ENCODE measurements at places on chromosomes 6 and 20.

- no peak for DNase-seq
These were observed 82.1 kb downstream of the DLL1 start for GRCh38 chr6:170208651-170209353.

DNA sequence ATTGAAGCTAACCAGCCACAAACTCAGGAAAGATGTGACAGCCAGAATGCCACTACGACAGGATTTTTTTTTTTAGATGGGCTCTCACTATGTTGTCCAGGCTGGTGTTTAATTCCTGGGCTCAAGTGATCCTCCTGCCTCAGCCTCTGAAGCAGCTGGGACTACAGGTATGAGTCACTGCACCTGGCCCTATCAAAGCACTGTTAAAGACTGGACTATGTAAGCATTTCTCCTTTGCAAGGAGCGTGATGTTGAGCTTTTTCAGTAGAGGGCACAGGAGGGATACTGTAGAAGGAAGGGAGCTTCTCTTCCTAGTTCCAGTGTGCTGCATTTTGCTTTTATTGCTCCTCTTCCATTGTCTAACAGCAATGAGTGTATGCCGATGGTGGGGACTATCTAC is 35.8 kb downstream of the ZBTB9 start:
- DNase-seq, result no peak

GRCh38 chr6:135163440-135163738 is 17.7 kb upstream of the MYB start:
- no peak for DNase-seq

DNA sequence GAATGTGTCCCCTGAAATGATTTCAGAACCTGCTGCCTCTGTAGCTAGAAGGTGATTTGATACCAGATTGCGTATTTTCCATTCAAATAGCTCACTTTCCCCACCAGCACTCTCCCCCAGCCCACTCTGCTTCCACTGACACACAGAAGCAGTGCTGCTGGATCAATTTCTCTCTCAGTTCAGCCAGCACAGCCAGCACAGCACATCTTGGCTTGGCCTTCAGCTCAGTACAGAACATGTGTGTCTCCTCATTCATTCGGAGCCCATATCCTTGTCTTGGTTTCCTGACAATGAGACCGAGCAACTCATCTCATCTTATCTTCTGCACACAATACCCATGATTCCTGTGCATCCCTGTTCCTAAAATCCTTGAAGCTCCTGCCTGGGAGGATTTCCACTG is 33.8 kb upstream of the CD83 start:
- no peak for DNase-seq

DNA sequence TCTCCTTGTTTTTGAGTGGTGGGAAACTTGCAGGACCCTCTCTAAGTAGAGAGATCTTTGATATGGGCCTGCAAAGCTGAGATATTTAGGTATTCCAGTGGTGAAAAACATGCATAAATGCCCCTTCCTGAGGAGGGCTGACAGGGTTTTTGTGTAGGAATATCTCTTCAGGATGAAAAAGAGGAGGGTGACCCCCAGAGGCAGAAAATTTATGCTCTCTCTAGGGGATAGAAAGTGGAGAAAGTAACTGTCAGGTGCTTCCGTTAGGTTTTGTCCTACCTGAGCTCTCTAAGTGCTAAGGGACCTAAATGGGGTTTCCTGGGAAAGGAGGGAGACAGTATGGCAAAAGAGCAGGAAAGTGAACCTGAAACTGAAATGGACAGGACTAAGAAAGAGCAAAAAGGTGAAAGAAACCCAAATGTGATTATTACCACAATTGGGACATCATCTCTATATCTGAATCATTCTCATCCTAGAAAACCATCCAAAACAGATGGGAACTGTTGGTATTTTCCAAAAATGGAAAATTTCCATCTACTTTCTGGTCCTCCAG is 2.0 kb downstream of the COL19A1 start:
- no peak for DNase-seq

GRCh38 chr6:158999154-158999665 is 792 bp downstream of the RSPH3 start:
- DNase-seq, result no peak

GRCh38 chr20:42255821-42256220 is 637.6 kb upstream of the CHD6 start:
- DNase-seq, result no peak

GRCh38 chr20:10336959-10337729 is 96.9 kb downstream of the MKKS start:
- DNase-seq, result no peak

DNA sequence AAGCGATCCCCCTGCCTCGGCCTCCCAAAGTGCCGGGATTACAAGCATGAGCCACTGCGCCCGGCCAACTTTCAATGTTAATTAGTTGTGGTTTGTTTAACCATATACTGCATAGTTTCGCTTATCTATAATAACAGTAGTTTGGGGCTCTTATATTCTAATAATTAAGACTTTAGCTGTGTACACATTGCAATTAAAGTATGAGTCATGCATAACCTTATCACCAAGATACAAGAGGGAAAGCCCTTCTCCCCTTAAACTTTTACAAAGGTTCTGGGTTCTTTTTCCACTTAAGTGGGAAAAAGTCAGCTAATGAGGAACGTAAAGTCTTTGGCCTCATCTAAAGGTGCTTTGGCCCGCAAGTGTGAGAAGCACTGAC is 3.2 kb upstream of the MCCD1 start:
- DNase-seq, result no peak

Data from D721Med (cell line).